ENCODE measurements at places on chromosomes 6 and 20.

GRCh38 chr6:140811642-140812041 is 1321.1 kb upstream of the GJE1 start:
- DNase-seq = no peak

GRCh38 chr20:5170341-5170740 is 43.5 kb downstream of the CDS2 start:
- no peak for DNase-seq

GRCh38 chr6:139547122-139547776 is 172.8 kb upstream of the CITED2 start:
- DNase-seq = no peak

- peak; percentile 86 for DNase-seq
These were observed 89.1 kb downstream of the PREX1 start for GRCh38 chr20:48738399-48739304.

DNA sequence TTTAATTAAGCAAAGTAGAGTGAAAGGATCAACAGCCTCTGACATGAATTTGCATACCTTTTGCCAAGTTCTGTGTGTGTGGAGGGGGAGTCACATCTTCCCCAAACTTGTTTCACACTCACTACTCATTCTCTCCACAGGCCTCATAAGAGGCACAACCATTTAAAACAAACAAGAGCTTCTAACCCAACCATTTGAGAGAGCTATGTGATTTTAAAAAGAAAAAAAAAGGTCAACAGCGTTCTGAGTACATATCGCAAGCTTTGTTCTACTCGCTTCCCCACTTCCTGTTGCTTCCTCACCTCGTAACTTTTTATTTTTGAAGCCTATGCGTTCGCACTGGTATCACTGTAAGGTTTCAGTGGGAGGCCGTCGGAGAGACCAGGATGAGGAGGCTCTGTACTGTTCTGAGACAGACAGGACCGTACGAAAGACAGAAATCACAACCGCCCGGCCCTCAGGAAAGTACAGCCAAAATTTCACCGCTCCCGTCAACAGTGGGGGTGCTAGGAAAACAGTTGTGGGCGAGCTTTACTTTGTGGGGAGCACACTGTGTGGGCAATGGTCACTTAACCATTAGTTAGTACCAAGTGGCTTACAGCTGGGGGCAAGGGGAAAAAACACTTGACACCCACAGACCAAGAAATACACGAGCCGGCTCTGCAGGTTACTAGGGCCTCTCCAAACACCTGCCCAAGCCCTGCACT is 61.3 kb downstream of the TRERF1 start:
- peak; percentile 79 for DNase-seq

GRCh38 chr20:56513161-56514150 is 11.1 kb upstream of the FAM209A start:
- DNase-seq = no peak

GRCh38 chr6:35128496-35128895 is 12.6 kb downstream of the TCP11 start:
- no peak for DNase-seq

DNA sequence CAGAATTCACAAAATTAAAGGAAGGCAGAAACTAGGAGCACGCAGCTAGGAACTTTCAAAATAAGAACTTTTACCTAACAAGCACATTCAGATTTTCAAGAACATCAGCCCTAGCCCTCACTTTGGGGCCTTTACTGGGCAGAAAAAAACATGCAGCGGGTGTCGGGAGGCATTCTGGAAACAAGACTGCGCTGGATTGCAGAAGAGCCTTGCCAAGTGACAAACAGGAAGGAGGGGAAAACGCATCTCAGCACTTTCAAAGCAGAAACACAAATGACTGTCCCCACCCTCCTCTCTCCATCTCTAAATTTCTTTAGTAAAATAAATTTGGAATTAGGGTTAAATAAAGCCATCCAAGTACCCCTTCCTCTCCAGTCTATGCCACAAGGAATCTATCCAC is 74.6 kb upstream of the RREB1 start:
- DNase-seq = no peak

DNA sequence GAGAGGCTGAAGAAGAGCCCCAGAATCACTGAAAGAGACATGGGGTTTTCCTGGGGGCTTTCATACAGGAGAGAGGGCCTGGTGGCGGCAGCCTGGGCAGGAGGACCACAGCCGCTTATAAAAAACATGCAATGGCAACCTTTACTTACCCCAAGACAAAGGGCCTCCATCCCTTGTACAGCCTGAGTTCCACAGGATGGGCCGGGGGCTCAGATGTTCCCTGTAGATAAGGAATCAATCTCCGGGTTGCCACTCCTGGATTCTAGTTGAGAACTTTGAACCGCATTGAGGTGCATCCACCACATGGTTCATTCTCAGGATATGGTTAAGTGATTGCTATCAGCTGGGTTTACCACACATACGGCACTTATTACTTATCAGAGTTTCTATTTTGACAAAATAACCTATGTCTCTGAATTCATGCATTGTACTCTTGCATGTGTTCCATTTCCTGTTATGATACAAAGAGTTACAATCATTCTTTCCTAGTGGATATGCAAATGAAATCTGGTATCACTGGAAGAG is 677.6 kb downstream of the KIF16B start:
- peak; percentile 25 for DNase-seq

DNA sequence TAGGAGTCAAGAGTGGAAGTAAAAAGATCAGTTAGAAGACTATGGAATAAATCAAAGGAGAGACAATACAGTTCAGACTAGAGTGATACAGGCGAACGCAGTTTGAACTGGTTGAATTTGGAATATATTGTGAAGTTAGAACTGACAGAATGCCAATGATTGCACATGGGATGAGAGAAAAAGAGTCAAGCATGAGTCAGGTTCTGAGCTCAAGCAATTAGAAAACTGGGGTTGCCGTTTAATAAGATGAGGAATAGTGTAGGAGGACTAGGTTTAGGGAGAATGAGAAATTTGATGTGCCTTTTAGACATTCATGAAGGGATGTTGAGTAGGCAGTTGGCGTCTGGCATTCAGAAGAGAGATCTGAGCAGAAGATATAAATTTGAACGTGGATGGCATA is 8.0 kb downstream of the RNF217 start:
- DNase-seq = no peak

- DNase-seq = no peak
These were observed 75.7 kb upstream of the CLDN20 start for GRCh38 chr6:155187994-155188706.

- DNase-seq = no peak
These were observed 14.4 kb downstream of the EXOC2 start for GRCh38 chr6:678520-678919.

- no peak for DNase-seq
These were observed 3.5 kb upstream of the EFHC1 start for GRCh38 chr6:52416629-52417151.

DNA sequence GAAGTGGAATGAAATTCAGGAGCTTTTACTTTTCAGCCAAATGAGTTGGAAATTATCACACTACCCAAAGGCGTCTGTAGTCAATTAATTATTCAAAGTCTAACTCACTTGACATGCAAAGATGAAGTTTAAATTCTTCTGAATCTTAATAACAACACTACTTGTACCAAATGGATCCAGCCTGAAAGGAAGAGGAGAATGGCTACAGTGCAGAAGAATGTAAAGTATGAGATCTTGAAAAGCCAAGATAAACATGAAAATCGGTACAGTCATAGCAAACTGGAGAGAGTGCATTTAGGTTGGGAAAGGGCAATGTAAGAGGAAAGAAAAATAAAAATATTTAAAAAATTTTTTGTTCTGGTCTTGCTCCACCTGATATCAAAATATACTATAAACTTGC is 195.5 kb downstream of the SIM1 start:
- DNase-seq = no peak
